ENCODE measurements at places on chromosomes 7 and 10.

DNA sequence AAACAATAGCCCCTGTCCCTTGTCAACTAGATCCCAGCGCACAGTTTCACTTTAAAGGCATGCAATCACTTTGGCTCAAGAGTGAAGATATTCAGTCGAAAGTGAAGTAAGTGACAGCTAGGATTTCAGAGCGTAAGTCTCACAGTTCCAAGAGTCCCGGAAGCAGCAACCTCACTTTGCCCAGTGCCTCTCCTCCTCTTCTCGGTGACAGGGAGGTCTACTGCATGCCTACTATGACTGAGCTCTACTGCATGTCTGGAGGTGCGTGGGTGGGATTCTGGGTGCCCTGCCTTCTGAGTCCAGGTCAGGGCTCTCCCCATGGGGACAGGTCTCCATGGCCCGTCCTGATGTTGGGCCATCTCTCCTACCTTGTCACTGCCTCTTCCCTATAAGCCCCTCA, 17.0 kb downstream of the PRKCQ start:
- DNase-seq = no peak

DNA sequence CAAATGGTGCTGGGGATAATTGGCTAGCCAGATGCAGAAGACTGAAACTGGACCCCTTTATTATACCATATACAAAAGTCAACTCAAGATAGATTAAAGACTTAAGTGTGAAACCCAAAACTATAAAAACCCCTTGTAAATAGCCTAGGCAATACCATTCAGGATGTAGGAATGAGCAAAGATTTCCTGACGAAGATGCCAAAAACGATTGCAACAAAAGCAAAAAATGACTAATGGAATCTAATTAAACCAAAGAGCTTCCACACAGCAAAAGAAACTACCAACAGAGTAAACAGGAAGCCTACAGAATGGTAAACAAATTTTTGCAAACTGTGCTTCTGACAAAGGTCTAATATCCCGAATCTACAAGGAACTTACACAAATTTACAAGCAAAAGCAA, 30.9 kb upstream of the PLXDC2 start:
- no peak for DNase-seq

DNA sequence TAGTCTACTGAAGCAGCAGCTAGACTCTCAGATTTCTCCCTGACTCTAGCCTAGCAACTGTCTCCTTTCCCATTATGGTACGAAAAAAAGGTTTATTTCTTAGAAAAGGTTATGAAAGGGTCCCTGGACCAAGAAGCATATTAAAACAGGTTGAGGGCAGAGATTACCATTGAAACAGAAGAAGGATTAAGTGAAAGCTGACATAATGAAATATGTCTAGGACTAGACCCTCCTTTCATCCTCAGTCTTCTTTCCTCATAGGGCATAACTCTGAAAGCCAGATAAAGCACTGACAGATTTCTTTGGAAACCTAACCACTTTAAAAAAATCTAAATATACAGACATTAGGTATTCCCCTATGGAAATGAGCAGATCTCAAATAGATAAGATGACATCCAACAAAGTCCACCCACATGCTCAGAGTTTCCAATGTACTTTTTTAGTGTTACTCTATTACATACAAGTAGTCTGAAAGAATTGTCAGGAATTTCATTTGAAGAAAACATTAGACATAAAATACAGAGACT, 58.6 kb downstream of the JMJD1C start:
- no peak for DNase-seq

GRCh38 chr7:154918741-154919140, 84.2 kb downstream of the PAXIP1 start:
- DNase-seq = no peak

- no peak for DNase-seq
Observed at GRCh38 chr7:155744971-155745683, 67.1 kb downstream of the SHH start.

- no peak for DNase-seq
Observed at GRCh38 chr10:52308251-52309031, 5.6 kb upstream of the DKK1 start.

DNA sequence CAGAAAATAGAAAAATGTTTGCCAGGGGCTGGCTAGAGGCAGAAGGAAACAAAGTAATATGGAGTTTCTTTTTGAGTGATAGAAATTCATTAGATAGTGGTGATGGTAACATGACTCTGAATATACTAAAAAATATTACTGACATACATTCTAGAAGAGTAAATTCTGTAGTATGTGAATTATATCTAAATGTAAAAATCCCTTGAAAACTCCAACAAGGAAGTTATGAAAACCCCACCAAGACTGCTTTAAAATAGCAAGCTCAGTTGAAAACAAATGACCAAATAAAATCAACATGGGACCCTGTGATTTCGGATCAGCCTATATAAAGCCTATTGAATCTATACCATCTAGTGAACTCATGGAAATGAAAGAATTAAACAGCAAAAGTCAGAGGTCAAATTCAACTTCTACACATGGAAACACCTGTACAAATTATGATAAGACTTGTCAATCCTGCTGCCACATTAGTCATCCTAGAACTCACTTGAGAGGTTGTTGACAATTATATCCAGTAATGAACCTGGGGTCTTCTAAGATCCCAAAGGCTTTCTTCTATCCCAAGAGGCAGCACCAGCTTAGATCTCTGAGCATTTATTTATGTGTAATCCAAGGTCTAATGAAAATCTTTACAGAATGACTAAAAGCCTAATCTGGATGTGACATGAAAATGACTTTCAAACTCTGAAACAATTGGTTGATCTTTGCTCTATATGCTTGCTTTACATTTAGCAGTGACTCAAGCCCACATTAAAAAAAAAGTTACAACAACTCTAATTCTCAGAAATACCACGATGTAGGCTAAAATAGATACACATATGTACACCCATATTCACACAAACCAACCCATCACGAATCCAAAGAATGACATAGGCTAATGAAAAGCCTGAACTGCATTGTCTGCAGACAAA, 59.3 kb downstream of the OSBPL3 start:
- DNase-seq = no peak

GRCh38 chr10:101775273-101776160, at the start of gene FGF8:
Gene FGF8 (minus strand): TSS chr10:101776114. CDS start chr10:101775900, 214 bp downstream.
- DNase-seq = no peak

DNA sequence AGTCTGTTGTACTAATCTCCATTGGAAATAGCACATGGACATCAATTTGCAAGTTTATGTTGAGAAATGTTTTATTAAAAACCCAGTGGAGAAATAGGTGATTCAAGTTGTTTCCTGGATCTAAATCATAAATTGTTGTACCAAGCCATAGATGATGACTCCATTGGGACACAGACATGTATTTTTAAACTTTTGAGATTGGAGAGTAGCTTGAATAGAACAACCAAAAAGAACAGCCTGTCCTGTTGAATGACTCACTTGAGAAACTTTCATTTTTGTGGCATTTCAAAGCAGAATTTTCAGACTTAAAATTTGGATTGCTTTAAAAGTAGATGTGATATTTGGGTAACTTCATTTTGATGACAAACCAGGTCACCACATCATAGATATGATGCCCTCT, 197.5 kb downstream of the GPAM start:
- no peak for DNase-seq

- DNase-seq = no peak
Observed at GRCh38 chr10:26909753-26910152, 49.0 kb upstream of the ABI1 start.

DNA sequence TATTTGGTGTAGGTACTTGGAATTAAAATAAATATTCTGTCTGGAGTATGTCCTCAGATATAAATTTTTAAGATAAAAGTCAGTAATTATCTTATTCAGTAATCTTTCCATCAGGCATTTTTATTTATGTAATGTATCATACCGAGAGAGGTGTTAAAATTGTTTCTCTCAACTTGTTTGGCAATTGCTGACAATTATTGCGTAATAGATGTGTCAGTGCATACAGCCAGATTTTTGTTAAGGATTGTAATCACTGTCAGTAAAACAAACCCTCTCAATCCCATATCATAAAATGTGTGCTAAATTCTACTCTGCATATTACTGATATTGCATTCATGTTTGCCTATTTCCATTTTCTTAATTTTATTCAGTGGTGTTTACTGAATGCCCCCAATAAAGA, 69.2 kb downstream of the CNTNAP2 start:
- no peak for DNase-seq

DNA sequence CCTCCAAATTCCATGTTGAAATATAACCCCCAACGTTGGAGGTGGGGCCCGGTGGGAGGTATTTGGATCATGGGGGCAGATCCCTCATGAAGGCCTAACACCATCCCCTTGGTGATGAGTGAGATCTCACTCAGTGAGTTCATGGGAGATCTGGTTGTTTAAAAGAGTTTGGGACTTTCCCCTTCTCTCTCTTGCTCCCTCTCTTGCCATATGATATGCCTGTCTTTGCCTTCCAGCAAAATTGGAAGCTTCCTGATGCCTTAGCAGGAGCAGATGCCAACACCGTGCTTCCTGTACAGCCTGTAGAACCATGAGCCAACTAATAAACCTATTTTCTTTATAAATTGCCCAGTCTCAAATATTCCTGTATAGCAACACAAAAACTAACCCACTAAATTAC, 55.7 kb upstream of the CDK1 start:
- DNase-seq = no peak

GRCh38 chr10:49552277-49552676, 13.4 kb upstream of the ERCC6 start:
- no peak for DNase-seq

GRCh38 chr7:37310327-37311080, 138.2 kb downstream of the ELMO1 start:
- DNase-seq = no peak

GRCh38 chr7:107394831-107395230, 75.0 kb upstream of the GPR22 start:
- no peak for DNase-seq

DNA sequence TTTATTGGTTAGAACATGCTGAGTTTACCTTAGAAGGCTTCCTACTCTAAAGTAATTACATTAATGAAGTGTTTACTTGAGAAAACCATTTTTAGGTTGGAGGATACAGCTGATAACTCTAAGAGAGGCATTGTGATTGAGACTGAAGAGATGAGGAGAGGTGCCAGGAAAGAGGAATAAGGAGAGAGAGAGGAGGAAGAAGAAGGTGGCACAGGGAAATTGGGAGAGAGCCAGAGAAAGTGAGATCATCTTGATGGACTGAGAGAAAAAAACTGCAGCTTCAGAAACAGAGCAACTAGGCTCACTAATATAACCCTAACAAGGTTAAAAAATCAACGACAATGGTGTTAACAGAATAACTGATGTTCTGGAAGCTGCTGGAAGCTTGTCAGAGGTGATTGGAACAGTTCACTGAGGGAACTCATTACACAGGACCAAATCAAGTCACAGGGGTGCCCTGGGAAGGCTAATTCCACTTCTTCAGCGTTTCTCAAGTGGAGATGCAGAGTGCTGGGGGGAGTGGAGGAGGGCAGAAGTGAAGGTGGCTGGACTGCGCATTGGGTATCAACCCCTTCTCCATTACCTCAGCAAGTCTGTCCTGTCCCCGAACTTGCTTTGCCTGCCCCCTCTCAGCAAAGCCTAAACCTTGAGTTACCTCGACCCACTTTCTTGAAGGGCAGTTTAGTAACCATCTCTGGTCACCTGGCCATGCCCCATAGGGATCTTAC, 6.9 kb upstream of the SORBS1 start:
- DNase-seq = no peak

DNA sequence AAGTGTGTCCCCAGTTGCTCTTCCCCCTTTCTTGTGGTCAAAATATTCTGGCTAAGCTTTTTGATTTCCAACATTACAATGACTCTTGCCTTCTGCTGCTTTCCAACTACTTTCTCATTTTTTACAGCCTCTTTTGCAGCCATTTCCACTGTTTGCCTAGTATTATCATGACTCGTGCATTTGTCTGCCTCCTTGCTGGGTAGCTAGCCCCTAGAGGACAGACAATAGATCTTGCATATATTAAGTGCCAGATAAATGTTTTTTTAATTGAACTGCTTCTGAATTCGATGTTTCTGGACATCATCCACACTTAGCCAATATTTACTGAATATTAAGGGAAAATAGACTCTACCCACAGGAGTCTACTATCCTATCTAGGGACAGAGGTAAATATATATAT, 124.5 kb downstream of the POU6F2 start:
- no peak for DNase-seq

- no peak for DNase-seq
Observed at GRCh38 chr7:138584283-138584682, 116.9 kb downstream of the SVOPL start.

DNA sequence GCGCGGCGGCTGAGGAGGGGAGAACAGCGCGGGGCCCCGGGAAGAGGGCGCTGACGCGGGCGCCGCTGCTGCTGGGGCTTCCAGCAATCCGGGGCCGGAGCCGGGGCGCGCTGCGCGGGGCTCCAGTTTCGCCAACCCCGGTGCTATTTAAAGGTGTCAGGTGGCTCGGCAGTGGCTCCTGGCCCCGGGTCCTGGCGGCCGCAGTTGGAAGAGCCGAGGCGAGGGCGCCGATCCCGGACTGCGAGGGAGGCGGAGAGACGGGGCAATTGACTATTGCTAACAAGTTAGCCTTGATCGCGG, 347 bp downstream of the LBX1 start:
- no peak for DNase-seq

- no peak for DNase-seq
Observed at GRCh38 chr7:1533547-1534329, 3.2 kb downstream of the MAFK start.

DNA sequence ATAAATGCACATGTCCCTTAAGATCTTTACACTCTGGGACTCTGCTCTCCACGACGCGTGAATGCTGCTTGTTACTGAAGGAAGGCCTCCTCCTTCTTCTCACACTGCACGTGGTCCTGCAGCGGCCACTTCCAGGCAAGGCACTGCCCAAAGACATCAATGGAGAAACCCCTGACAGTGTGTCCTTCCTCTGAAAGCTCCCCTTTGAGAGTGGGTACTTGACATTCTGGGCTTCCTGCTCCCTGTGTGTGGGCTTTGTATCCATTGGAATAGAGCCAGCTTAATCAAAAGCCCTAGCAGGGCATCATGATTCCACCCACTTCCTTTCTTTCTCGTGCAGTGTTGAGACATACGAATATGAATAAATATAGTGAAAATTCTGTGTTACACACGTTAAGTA, 69.7 kb upstream of the STK17A start:
- no peak for DNase-seq

- DNase-seq = no peak
Observed at GRCh38 chr10:49228677-49229076, 40.5 kb upstream of the TMEM273 start.

- DNase-seq = no peak
Observed at GRCh38 chr7:41624818-41625217, 78.1 kb downstream of the INHBA start.

- DNase-seq = no peak
Observed at GRCh38 chr10:126400641-126401040, 12.4 kb upstream of the ADAM12 start.

- no peak for DNase-seq
Observed at GRCh38 chr10:33706191-33706590, 371.7 kb upstream of the NRP1 start.
